ENCODE measurements at places on chromosomes 3 and 15.

DNA sequence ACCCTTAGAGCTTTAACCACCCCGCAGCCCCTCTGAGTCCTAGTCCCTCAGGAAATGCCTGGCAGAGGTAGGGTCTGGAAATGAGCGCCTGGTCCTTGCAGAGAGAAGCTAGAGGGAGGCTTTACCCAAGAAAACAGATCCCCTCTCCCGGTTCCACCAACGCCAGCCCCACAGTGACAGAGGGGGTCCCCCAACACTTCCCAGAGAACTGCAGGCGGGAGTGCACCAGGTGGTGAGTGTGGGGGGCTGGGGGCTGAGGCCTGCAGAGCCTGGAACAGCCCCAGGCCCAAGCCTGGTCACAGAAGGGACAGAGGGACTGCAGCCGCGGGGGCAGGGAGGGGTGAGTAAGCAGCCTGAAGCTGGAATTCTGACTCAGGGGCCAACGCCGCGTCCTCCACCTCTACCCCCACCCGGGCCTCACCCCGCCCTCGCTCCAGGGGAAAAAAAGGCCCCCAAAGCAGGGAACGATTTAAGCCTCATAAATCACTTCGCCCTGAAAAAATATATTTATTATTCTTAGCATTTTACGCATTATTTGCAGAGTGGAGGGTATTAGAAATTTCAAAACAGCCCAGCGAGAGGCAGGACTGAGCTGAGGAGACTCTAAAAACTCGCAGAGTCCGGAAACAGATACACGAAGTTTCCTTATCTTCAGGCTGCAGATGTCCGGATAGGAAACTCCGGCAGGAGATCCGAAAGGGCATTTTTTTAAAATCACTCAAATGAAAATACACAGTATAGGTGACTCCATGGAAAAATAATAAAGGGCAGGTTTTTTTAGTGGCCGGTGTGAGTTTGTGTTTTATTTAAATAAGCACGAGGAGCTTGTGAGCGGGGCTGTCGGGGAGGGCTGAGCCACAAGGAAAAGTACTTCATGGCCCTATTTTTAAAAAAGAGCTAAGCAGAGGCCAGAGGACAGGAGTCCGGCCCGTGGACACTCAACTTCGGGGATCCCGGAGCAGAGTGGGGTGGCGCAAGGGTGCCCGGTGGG is 10.0 kb downstream of the GATA2 start:
- peak; percentile 56 for DNase-seq

DNA sequence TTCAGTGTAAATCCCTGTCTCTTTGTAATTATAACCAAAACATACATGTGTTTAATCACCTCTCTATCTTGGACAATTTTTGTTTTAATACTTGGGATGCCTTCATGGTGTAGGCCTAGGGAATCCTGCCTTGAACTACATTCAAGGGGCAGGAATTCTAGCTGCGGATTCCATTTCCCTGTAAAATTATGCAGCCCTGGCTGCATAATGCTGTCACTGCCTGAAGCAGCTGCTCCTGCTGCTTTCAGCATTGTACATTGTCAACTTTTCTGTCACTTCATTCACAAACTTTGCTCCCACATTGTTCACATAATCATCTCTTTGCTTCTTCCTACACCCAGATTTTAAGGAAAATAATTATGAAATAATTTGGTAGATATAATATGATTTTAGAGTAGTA is 638.7 kb downstream of the RBMS3 start:
- DNase-seq, result no peak

DNA sequence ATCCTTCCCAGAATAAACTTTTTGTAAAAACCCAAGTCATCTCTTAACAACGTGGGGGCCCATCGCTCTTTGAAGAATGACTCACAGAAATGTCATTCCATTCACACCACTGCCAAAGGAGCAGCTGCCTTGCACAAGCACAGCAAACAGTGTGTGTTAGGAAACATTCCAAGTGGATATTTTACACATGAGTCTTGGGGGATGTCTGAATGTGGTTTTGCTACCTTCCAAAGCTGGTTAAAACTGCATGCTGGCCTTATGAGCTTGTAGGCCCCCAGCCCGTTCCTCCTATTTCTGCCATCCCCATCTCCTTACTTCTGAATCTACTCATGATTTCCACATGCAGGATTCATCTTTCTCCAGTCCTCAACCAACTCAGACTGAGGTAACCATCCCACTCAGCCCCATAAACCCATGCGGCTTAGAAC is 130.8 kb downstream of the CPNE4 start:
- DNase-seq, result no peak

DNA sequence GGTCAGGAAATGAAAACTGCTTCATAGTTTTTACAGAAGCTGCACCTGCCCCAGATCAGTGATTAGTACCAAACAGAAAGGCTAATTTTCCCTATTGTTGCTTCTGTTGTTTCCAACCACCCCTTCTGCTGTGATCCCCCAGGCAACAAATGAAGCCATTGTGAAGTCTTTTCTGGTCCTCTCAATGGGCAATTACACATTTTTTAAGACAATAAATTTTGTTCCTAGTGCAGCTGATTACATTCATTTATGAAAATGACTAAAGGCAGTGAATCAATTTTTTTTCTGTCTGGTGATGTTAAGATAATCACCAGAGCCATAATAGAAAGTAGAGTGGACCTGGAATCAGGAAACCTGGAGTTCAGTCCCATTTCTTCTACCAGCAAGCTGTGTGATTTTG is 32.7 kb downstream of the GLDN start:
- DNase-seq, result no peak

DNA sequence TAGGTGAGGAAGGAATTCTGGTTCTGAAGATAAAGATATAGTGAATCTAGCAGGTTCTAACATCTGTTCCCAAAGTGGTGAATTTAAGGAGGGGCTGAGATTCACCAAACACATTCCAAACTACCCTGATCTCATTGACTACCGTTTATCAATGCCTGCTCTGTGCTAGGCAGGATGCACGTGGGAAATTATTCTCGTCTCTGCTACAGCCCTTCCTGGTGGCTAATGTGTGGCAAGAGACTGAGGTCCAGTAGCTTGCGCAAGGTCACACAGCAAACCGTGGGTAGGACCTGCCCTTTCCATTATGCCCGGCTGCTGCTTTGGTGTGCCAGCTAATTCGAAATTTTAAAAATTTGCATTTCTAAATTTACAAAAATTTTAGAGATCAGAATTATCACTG is 209.5 kb upstream of the TRIM42 start:
- DNase-seq, result no peak

DNA sequence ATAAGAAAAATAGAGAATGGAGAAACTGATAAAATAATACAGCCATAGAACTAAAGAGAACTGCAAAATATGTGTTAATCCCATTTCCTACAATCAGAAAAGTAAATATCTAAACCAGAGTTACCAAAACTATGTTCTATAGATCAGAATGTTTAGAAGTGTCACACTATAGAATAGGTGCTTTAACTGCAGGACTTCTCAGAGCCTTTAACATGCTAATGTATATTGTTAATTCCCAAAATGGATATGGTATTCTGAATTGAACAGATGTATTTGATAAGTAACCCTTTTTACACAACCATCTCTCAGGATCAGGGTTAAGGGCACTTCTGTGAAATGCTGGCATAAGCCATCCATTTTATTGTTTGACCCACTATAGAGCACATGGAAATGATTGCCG is 200.3 kb downstream of the SHOX2 start:
- DNase-seq, result no peak
